ENCODE measurements at places on chromosomes 5 and 9. TPM values are rescaled to one million over a fixed set of nuclear protein-coding genes. Genes with fewer than 3 reads are reported as not detected.

Gene ADRB2
- 5.4 TPM for total RNA-seq

Gene SMIM32
- total RNA-seq, result not detected

Gene WDR38
- total RNA-seq, result not detected

Gene PPP3R2
- not detected for total RNA-seq

Gene LCN2
- 0.32 TPM for total RNA-seq

Gene PARP8
- total RNA-seq, result 6.2 TPM

Gene ARL14EPL
- total RNA-seq, result not detected

Gene SPATA31A3
- total RNA-seq, result not detected

Gene LAMC3
- total RNA-seq, result 0.07 TPM

Gene GRXCR2
- 3.8 TPM for total RNA-seq

Gene FSTL4
- not detected for total RNA-seq

Gene TRIM7
- 20.0 TPM for total RNA-seq

Gene HAVCR2
- total RNA-seq, result 2.8 TPM

Gene IFT74
- 9.2 TPM for total RNA-seq

Gene MYOZ3
- total RNA-seq, result 3.2 TPM

Gene C5orf58
- not detected for total RNA-seq

Gene ZNF879
- 4.6 TPM for total RNA-seq

Gene GNG10
- 26.6 TPM for total RNA-seq

Gene NEUROG1
- total RNA-seq, result not detected

Gene SLC46A2
- not detected for total RNA-seq

Gene PCDHGB4
- total RNA-seq, result 5.4 TPM

Gene SH3PXD2B
- 5.0 TPM for total RNA-seq

Gene SMC2
- 10.0 TPM for total RNA-seq

Gene MSX2
- 1.9 TPM for total RNA-seq

Gene CCNJL
- 9.1 TPM for total RNA-seq

Gene GSN
- total RNA-seq, result 717 TPM

Measured in left ventricle myocardium superior (tissue), 1 donor.